ENCODE measurements at places on chromosomes 1 and 21.

GRCh38 chr21:43363506-43364260, 63.2 kb downstream of the SIK1 start:
- no peaks in the 10 kb centered on the region for H3K36me3 ChIP-seq
- H3K4me3 ChIP-seq: no peak overlapping the region
- H3K27ac ChIP-seq: peak overlapping the region; percentile 99
- no peak for DNase-seq
- H3K27me3 ChIP-seq: no peaks in the 10 kb centered on the region
- peaks cover 44% of the 10 kb centered on the region for H3K4me1 ChIP-seq

- no peaks in the 10 kb centered on the region for H3K27me3 ChIP-seq
- no peak overlapping the region for H3K4me3 ChIP-seq
- H3K36me3 ChIP-seq: no peaks in the 10 kb centered on the region
- H3K4me1 ChIP-seq: no peaks in the 10 kb centered on the region
- H3K27ac ChIP-seq: no peak overlapping the region
Observed at GRCh38 chr1:245105815-245106410, 48.9 kb upstream of the KIF26B start.

GRCh38 chr1:214420833-214421232, 130.6 kb downstream of the PTPN14 start:
- H3K4me3 ChIP-seq: no peak overlapping the region
- no peaks in the 10 kb centered on the region for H3K36me3 ChIP-seq
- H3K27ac ChIP-seq: no peak overlapping the region
- no peaks in the 10 kb centered on the region for H3K27me3 ChIP-seq
- no peaks in the 10 kb centered on the region for H3K4me1 ChIP-seq

DNA sequence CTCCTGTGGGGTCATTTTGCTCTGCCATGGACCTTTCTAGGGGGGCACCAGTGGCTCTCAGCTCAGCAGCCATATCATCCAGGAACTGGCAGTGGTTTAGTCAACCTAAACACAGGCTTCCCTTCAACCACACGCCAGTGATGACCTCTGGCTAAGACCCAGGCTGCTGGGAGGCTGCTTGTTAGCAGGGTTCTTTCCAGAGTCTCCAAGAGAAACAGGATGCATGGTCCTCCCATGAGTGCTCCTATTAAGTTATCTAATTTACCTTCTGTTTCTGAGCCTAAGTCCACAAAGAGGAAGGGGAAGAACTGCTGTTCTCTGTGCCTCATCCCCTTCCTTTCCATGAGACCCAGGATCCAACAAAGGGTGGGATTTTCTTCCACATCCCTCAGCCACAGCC, 137.3 kb upstream of the PLXNA2 start:
- H3K4me1 ChIP-seq: no peaks in the 10 kb centered on the region
- no peak overlapping the region for H3K27ac ChIP-seq
- H3K36me3 ChIP-seq: no peaks in the 10 kb centered on the region

- H3K4me3 ChIP-seq: no peak overlapping the region
- no peaks in the 10 kb centered on the region for H3K27me3 ChIP-seq
- H3K36me3 ChIP-seq: no peaks in the 10 kb centered on the region
- no peak overlapping the region for H3K27ac ChIP-seq
- H3K4me1 ChIP-seq: no peaks in the 10 kb centered on the region
Observed at GRCh38 chr21:18673789-18674188, 270.2 kb upstream of the TMPRSS15 start.

DNA sequence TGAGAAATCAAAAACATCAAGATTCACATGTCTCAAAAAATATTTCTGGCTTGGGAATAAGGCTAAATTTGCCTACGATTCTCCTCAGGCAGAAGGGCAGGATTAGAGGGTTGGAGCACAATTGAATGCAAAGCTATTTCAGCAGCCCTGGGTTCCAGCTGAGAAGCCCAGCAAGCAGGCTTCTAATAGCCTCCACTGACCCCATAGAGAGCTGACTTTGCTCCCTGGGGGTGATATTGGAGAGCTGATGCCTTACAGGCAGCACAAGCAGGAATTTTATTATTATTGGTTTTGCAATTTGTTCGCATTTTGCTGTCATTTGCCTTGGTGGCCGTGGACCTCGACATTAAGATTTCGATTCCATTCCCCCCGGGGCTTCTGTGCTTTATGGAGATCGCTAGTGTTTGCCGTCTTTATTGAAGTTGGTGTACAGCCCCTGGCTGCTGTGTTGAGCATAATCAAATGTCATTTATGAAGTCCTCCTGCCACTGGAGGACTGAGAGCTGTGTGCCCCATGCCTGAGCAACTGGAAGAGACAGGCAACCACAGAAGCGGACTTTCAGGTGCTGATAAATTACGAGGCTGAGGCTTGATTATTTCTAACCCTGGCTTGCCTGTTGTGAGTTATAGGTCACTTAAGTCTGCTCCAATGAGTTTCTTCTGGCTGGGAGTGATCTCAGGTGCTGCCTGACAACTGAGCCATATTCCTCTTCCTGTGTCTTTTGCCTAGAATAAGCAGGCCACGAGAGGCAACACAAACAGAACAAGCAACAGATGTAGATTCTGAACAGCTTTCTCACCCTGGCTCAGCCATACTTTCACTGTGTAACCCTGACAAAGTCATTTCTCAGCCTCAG, 518.4 kb upstream of the CAMK1G start:
- DNase-seq: no peak
- no peak overlapping the region for H3K4me3 ChIP-seq
- H3K27me3 ChIP-seq: no peaks in the 10 kb centered on the region
- H3K4me1 ChIP-seq: no peaks in the 10 kb centered on the region
- no peaks in the 10 kb centered on the region for H3K36me3 ChIP-seq

- no peak overlapping the region for H3K4me3 ChIP-seq
- no peak for DNase-seq
- H3K27me3 ChIP-seq: peaks cover 5% of the 10 kb centered on the region
- H3K4me1 ChIP-seq: no peaks in the 10 kb centered on the region
- H3K27ac ChIP-seq: no peak overlapping the region
Observed at GRCh38 chr21:41620982-41621381, 113.0 kb upstream of the TMPRSS2 start.

GRCh38 chr1:8816831-8817411, 519 bp downstream of the RERE start:
- no peaks in the 10 kb centered on the region for H3K36me3 ChIP-seq
- H3K27me3 ChIP-seq: no peaks in the 10 kb centered on the region
- H3K4me1 ChIP-seq: peaks cover 23% of the 10 kb centered on the region
- peak overlapping the region; percentile 76 for H3K4me3 ChIP-seq
- peak overlapping the region; percentile 95 for H3K27ac ChIP-seq
- DNase-seq: no peak

DNA sequence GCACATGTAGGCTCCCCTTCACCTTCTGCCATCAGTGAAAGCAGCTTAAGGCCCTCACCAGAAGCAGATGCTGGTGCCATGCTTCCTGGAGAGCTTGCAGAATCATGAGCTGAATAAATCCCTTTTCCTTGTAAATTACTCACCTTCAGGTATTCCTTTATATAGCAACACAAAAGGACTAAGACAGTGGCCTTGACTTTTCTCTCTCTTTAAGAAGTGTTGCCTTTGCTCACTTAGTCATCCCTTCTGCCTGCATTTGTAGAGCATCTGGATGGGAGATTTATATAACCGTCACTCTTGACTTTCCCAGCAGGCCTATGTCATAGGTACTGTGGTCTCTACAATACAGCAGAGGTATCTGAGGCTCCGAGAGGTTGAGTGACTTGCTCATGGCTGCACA, 3.7 kb downstream of the PCSK9 start:
- DNase-seq: no peak
- H3K27ac ChIP-seq: no peak overlapping the region
- no peaks in the 10 kb centered on the region for H3K27me3 ChIP-seq
- no peaks in the 10 kb centered on the region for H3K4me1 ChIP-seq
- H3K36me3 ChIP-seq: no peaks in the 10 kb centered on the region
- H3K4me3 ChIP-seq: no peak overlapping the region

DNA sequence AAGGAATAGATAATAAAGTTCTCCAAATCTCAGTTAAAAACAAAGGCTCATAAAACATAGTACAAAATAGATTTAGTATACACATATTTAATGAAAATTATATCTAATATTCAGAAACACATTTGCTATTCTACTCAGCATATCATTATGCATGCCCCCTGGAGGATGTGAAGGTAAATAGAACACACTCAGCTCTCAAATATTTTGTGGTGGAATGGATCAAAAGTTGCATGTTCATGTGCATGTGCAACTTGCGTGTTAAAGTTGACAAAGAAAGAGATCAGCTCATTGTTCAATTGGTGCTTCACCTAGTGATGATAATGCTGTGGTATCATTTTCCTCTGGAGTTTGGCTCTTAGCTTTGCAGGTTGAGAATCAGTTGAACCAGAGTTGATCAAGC, 4.9 kb upstream of the ZNF644 start:
- no peak overlapping the region for H3K27ac ChIP-seq
- H3K4me1 ChIP-seq: peaks cover 31% of the 10 kb centered on the region
- no peaks in the 10 kb centered on the region for H3K36me3 ChIP-seq
- DNase-seq: no peak
- no peak overlapping the region for H3K4me3 ChIP-seq
- H3K27me3 ChIP-seq: no peaks in the 10 kb centered on the region

DNA sequence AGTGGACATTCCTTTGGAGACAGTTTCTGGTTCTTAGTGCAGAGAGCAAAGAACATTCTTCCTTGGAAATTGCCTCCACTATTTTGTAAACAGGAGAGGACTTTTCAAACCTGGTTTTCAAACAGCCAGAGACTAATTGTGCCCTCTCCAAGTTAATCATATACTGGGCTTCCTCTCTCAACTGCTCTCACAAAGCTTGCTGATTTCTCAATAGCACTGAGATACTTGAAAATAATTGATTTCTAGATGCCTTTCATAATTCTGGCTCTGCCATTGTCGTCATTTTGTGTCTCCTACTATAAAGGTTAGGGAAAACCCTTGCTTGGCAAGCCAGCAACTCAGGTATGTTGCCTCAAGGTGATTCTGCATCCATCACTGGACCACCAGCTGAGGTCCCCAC, 56.0 kb downstream of the KCNJ15 start:
- DNase-seq: no peak
- H3K4me3 ChIP-seq: no peak overlapping the region
- H3K27ac ChIP-seq: no peak overlapping the region
- no peaks in the 10 kb centered on the region for H3K36me3 ChIP-seq
- no peaks in the 10 kb centered on the region for H3K4me1 ChIP-seq

DNA sequence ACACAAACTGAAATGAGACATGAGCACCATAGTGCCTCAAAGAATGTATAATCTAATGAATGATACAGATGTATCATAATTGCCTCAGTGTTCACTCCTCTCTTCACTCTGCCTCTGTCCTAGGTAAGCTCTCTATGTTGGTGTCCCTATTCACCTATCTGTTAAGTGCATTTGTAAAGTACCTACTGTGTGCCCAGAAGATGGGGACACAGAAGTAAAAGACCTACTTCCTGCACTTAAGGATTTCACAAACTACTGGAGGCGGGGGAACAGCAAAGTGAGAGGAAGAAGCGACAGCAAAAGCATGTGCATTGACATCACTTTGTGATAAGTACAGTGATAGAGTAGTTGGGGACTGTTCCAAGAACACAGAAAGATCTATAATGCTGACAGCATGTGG, 18.1 kb downstream of the RD3 start:
- no peaks in the 10 kb centered on the region for H3K4me1 ChIP-seq
- no peaks in the 10 kb centered on the region for H3K36me3 ChIP-seq
- H3K27me3 ChIP-seq: peaks cover 8% of the 10 kb centered on the region
- H3K27ac ChIP-seq: no peak overlapping the region

GRCh38 chr1:206979379-206980043, 9.3 kb upstream of the FCAMR start:
- H3K36me3 ChIP-seq: no peaks in the 10 kb centered on the region
- DNase-seq: peak; percentile 26
- no peak overlapping the region for H3K4me3 ChIP-seq

All from B cell (primary cell).